ENCODE measurements at places on chromosomes 2 and 18.

GRCh38 chr18:23824240-23824639, 135.0 kb downstream of the LAMA3 start:
- peak; percentile 22 for DNase-seq

- DNase-seq = no peak
These were observed 10.9 kb upstream of the NT5C1B start for GRCh38 chr2:18600255-18600613.

DNA sequence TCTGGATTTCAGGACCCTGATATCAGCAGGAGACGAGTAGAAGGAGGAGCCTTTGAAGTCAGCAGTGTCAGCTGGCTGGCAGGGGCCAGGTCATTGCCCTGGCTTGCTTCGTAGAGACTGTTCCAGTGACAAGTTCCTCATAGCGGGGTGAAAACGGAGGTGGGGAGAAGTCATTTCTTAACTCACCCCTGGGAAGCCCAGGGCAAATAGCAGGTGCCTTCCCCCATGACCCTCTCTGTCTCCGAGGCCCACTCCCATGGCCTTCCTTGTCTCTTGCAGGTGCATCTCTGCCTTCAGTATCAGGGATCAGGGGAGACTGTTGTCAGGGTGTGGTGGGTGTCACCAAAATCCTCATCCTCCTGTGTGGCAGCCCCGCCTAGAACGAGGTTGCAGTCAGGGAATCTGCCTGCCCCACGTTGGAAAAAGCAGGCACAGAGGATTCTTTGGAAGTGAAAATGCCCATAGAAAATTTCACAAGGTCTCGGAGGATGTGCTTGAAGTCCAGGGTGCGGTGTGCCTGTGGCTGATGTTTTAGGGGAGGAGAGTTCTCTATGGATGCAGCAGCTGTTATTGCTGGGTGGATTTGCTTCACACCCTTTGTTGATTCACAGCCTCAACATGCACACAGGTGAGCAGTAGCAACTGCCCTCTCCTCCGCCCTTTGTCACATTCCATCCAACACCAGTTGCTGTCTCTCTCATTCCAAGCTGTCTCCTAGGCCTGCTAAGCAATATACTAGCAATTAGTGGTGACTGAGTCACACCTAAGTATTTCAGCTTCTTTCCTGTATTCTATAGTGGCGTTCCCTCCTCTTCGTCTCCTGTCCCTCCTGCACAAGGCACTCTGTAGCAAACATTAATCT, 142.6 kb upstream of the FHL2 start:
- DNase-seq = no peak

- peak; percentile 31 for DNase-seq
These were observed 23.8 kb upstream of the SERPINB12 start for GRCh38 chr18:63518178-63519012.

GRCh38 chr18:35174745-35175144, 66.1 kb upstream of the ZNF397 start:
- DNase-seq = no peak

DNA sequence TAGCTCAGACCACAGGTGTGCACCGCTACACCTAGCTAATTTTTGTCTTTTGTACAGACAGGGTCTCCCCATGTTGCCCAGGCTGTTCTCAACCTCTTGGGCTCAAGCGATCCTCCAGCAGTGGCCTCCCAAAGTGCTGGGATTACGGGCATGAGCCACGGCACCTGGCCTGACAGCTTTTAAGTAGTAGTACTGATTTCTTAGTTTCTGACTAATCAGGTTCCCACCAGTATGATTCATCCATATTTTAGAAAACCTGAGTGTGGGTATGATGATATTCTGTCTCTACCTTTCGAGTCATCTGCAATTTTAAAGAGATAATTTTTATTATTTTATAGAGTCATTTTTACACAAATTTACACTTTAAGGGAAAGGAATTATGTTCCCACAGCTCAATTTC, 46.4 kb upstream of the GULP1 start:
- DNase-seq = no peak
